ENCODE measurements at places on chromosomes 2 and 18.
A peak's percentile ranks its signal among the peaks of the same experiment; 100 is the strongest.

GRCh38 chr18:50138181-50139064 is 56.5 kb downstream of the MYO5B start:
- no peaks in the 10 kb centered on the region for H3K27me3 ChIP-seq
- no peak overlapping the region for H3K4me3 ChIP-seq
- no peaks in the 10 kb centered on the region for H3K36me3 ChIP-seq
- no peak for DNase-seq
- H3K27ac ChIP-seq: no peak overlapping the region
- H3K4me1 ChIP-seq: no peaks in the 10 kb centered on the region

GRCh38 chr2:157898591-157898996 is 22.5 kb upstream of the ACVR1 start:
- H3K36me3 ChIP-seq: no peaks in the 10 kb centered on the region
- H3K4me3 ChIP-seq: no peak overlapping the region
- H3K4me1 ChIP-seq: no peaks in the 10 kb centered on the region
- no peak overlapping the region for H3K27ac ChIP-seq
- H3K27me3 ChIP-seq: no peaks in the 10 kb centered on the region

- no peak for DNase-seq
- H3K36me3 ChIP-seq: no peaks in the 10 kb centered on the region
- no peak overlapping the region for H3K4me3 ChIP-seq
- no peaks in the 10 kb centered on the region for H3K4me1 ChIP-seq
- H3K27me3 ChIP-seq: no peaks in the 10 kb centered on the region
Measured at GRCh38 chr2:230541934-230542380, 126.0 kb downstream of the SP100 start.

DNA sequence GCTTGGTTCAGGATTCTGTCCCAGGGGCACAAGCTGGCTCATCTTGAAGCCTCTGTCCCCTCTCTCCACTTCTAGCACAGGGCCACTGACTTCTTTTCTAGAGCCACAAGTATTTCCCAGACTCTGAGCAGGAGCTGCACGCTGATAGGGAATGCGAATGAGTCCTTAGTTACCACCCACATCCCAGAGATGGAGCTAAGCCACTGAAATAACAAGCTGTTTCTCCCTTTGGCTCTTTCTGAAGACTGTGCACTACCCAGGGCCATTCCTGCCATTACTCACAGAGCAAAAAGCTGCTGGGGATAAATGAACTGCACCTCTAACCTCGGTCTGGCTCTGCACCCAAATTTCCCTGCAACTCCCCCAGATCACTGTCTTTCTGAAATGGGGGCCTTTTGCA is 70.6 kb downstream of the TSN start:
- no peak overlapping the region for H3K27ac ChIP-seq
- H3K27me3 ChIP-seq: no peaks in the 10 kb centered on the region
- H3K4me3 ChIP-seq: no peak overlapping the region
- no peaks in the 10 kb centered on the region for H3K4me1 ChIP-seq
- no peaks in the 10 kb centered on the region for H3K36me3 ChIP-seq

GRCh38 chr18:58851856-58852255 is 12.8 kb upstream of the ZNF532 start:
- no peaks in the 10 kb centered on the region for H3K36me3 ChIP-seq
- H3K4me3 ChIP-seq: no peak overlapping the region
- no peak for DNase-seq
- H3K4me1 ChIP-seq: no peaks in the 10 kb centered on the region
- no peaks in the 10 kb centered on the region for H3K27me3 ChIP-seq

DNA sequence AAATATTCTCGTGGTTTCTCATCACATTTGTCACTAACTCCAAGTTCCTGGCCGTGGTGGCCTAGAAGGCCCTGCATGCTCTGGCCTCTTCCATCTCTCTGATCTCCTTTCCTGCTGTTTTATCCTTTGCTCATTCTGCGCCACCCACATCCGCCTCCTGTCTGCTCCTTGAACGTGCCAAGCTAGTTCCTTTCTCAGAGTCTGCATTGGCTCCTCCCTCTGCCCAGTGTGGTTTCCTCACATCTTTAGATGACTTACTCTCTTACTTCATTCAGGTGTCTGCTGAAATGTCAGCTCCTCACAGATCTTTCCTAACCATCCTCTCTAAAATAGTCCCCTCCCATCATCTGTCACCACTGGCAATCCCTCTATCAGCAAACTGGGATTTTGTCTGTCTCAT is 158.6 kb upstream of the RBMS1 start:
- no peak overlapping the region for H3K4me3 ChIP-seq
- H3K27ac ChIP-seq: no peak overlapping the region
- no peaks in the 10 kb centered on the region for H3K36me3 ChIP-seq
- H3K27me3 ChIP-seq: no peaks in the 10 kb centered on the region
- peaks cover 4% of the 10 kb centered on the region for H3K4me1 ChIP-seq

DNA sequence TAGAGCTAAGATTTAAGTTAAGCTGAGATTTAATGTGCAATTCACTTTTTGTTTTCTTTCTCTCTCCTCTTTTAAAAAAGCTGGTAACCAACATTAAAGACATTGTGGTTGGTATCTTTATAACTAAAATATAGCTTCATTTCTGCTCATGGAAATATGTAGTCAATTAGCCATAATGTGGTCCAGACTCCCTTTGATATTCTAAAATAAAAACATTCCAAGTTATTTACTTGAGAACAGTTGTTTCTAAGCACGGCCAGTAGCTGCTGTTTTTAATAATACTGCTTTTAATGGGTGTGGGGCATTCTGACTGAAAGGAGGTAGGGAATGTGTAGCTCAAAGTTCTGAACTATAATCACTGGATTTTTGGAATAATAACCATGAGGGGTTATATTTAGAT is 183.3 kb upstream of the FBXO11 start:
- H3K4me1 ChIP-seq: no peaks in the 10 kb centered on the region
- DNase-seq: no peak
- no peaks in the 10 kb centered on the region for H3K36me3 ChIP-seq
- no peak overlapping the region for H3K4me3 ChIP-seq

GRCh38 chr2:55111570-55112228 is 61.4 kb upstream of the RTN4 start:
- no peaks in the 10 kb centered on the region for H3K27me3 ChIP-seq
- H3K4me1 ChIP-seq: no peaks in the 10 kb centered on the region
- H3K4me3 ChIP-seq: no peak overlapping the region
- H3K27ac ChIP-seq: peak overlapping the region; percentile 52
- no peaks in the 10 kb centered on the region for H3K36me3 ChIP-seq

GRCh38 chr2:24210106-24210455 is 35.2 kb downstream of the FAM228A start:
- H3K27ac ChIP-seq: no peak overlapping the region
- H3K4me3 ChIP-seq: no peak overlapping the region
- H3K4me1 ChIP-seq: no peaks in the 10 kb centered on the region
- H3K27me3 ChIP-seq: no peaks in the 10 kb centered on the region

DNA sequence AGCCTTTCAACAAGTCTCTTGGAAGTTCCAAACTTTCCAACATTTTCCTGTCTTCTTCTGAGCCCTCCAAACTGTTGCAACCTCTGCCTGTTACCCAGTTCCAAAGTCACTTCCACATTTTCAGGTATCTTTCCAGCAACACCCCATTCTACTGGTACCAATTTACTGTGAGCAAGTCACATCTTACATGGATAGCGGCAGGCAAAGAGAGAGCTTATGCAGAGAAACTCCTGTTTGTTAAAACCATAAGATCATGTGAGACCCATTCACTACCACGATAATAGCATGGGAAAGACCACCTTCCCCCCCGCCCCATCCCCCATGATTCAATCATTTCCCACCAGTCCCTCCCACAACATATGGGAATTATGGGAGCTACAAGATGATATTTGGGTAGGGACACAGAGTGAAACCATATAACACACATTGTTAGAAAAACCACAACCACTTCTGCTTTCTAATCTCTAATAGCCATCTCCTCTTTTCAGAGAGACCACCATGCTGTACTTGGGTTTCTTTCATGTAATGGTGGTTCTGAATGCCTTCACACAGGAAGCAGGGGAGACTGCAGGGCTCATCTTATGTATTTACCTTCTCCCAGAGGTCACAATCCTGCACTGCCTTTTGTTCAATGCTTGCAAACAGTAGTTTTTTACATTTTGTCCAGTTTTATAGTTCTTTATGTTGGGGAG is 46.0 kb upstream of the CALCRL start:
- DNase-seq: no peak
- H3K4me3 ChIP-seq: no peak overlapping the region
- no peaks in the 10 kb centered on the region for H3K36me3 ChIP-seq
- H3K27me3 ChIP-seq: no peaks in the 10 kb centered on the region
- no peaks in the 10 kb centered on the region for H3K4me1 ChIP-seq
- no peak overlapping the region for H3K27ac ChIP-seq

DNA sequence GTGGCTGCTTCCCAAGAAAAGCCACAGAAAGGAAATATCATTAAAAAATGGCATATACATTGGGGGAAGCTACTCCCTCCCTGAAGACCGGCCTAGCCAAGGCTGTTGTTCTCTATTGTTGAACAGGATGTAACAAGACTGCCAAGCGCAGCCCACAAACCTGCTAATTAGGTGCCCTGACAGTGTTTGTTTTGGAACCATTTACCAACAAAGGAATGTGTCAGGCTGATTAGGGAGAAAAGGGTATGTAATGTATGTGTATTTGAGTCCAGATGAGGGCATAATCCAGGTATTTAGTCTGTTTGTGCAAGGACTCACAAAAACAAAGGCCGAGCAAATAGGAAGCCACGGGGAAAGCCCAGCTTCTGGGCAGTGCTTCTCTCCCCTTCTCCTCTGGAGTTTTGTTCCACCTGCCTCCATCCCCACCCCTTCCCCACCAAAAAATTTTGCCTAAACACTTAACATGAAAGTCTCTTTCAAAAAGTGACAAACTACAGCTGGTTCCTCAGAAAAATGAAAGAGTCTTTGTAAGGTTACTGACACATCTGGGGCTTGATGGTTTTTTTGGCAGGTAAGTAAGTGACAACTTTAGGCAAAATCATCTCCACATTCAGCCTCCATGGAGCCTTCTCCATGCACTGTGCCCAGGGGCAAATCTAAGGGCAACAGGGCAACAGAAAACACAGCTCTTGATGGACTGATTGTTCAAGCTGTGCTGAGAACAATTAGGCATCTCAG is 78.3 kb upstream of the FZD5 start:
- no peaks in the 10 kb centered on the region for H3K36me3 ChIP-seq
- peak overlapping the region; percentile 73 for H3K27ac ChIP-seq
- DNase-seq: peak; percentile 86
- H3K4me3 ChIP-seq: no peak overlapping the region
- H3K27me3 ChIP-seq: no peaks in the 10 kb centered on the region

DNA sequence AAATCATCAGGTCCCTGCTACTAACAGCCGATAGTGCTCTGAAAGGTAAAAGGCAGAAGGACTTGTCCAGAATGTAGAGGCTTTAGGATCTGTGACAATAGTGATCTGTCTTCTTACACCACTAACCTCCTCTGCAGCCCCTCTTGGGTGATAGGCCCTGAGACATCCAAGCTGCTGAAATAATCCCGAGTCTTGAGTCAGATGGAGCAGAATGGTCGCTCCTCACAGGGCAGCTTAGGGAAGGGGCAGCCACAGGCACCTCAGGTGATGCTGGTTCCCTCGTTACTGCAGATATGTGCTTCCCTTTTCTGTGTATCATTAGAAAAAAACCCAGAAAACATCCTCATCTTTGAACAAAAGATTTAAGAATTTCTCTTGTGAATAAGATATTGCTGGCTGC is 157.1 kb upstream of the DLX2 start:
- H3K27ac ChIP-seq: no peak overlapping the region
- no peaks in the 10 kb centered on the region for H3K27me3 ChIP-seq
- no peaks in the 10 kb centered on the region for H3K36me3 ChIP-seq
- H3K4me1 ChIP-seq: no peaks in the 10 kb centered on the region

All from prostate gland (tissue), 2 donors.